ENCODE measurements at places on chromosomes 6 and 20.

DNA sequence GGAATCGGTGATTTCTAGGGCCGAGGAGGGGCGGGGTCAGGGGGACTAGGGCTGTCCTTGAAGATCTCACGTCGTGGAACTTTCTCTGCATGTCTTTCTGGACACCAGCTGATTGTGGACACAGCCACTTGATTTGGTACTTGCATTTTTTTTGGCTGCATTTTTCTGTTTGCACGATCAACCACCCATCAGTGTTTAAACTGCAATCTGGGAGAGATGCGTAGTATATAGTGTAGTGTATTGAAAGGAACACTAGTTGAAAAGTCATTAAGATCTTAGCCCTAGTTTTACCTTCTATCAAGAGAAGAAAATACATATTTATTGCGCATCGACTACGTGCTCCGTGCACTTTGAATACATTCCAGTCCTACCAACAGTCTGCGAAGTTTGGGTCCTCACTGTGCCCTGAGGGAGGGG, 657 bp downstream of the NT5DC1 start:
- DNase-seq, result no peak

DNA sequence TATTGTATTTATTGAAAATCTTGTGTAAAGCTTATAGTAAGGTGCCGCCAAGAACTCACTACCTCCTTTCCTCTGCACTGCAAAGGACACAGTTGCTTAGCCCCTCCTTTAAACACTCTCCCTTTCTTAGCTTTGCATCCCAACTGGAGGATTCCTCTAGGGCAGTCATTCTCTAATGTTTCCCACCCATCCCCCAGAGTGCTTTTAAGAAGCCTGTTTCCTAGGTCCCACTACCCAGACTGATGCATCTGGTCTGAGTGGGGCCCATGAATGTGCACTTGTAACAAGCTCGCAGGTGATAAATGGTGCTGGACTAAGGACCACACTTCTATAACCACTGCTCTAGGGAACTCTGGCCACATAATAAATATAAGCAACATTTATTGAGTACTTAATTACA, 55.2 kb downstream of the B4GALT5 start:
- DNase-seq, result peak; percentile 40

DNA sequence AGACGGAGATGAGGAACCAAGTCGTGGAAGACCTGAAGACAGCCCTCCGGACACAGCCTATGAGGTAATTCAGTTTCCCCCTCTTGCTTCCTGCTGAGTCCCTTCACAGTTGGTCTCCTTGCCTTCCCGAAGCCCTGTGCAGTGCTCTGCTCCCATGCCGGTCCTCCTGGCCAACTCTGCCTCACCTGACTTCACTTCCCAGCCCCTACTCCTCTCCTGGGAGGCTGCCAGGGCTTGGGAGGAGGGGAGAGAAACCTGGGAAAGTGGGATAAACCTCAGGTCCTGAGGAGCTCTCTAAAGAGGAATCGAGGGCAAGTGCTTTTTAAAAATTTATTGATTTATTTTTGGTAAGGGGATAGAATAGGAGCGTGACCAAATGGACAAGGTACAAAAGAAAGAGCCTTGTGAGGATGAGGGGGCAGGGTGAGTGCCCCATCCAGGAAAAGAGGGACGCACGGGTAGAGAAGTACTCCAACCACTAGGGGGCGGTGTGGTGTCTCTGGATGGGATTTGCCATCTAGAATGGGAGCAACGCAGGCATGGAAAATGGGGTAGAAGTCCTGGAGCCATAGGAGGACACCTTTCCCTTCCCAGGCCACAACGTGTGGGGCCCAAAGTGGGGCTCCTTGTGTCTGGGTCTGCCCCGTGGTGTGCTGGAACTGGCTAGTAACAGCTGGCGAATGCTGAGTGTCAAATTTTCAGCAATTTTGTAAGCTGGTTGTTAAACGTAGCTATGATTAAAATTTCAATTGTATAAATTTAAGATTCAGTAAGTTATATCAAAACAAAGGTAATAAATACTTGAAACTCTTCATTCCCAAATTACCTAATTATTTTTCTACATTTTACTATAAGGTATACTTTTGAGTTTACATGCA, 69.0 kb downstream of the MOCS1 start:
- DNase-seq, result peak; percentile 81

- no peak for DNase-seq
Measured at GRCh38 chr20:23123886-23124285, 37.8 kb upstream of the CD93 start.

- peak; percentile 71 for DNase-seq
Measured at GRCh38 chr20:10800288-10800687, 126.5 kb upstream of the JAG1 start.

- no peak for DNase-seq
Measured at GRCh38 chr6:140079328-140079727, 704.9 kb upstream of the CITED2 start.

DNA sequence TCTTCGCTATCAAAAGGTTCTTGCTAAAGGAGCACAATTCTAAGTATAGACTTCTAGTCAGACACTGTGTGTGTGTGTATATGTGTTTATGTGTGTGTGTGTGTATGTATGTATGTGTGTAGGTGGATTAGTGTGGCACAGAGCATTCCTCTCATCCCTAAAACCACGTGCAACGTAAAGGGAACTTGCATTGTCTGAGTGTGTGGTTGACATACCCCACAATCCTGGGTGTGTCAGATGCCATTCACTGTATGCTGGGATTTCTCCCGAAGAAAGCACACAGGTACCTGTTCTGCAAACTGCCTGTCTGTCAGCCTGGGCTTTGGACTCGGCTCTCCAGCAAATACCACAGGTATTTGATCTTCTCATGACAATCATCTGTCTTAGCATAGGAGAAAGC, 42.3 kb upstream of the TBC1D7 start:
- no peak for DNase-seq

DNA sequence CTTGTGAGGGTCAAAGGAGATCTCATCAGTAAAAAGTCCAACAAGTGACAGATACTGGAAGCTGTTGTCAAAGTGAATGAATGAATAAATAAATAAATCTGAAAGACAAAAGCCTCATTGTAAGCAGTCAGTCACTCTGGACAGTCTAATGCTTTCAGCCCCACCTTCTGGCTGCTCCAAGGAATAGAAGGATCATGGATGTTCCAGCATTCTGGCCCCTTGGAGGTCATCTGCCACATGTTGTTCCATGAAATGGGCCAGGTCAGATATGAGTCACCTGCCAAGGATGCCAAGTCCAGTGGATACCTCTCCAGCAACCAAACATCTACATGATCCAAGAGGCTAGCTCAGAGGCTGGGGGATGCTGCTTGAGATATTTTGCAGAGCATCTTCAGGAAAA, 185.6 kb downstream of the BMP7 start:
- no peak for DNase-seq

- DNase-seq, result no peak
Measured at GRCh38 chr20:32448306-32449056, 90.3 kb downstream of the ASXL1 start.

DNA sequence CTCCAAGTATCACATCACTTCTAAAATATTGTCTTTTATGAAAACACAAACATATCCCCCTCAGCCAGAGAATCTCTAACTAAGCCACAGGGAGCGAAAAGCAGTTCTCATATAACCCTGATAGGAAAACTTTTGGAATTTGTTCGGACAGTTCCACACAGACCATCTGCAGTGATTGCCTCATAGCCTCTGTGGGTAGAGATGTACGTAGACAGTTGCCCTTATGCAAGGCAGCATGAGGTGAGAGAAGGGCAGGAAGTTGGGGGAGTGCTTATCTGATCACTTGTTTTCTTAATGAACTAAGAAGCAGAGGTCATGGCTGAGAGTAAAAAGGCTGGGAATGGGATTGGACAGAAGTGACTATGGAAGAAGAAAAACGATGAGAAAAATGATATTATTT, 39.6 kb downstream of the SLC23A2 start:
- no peak for DNase-seq

DNA sequence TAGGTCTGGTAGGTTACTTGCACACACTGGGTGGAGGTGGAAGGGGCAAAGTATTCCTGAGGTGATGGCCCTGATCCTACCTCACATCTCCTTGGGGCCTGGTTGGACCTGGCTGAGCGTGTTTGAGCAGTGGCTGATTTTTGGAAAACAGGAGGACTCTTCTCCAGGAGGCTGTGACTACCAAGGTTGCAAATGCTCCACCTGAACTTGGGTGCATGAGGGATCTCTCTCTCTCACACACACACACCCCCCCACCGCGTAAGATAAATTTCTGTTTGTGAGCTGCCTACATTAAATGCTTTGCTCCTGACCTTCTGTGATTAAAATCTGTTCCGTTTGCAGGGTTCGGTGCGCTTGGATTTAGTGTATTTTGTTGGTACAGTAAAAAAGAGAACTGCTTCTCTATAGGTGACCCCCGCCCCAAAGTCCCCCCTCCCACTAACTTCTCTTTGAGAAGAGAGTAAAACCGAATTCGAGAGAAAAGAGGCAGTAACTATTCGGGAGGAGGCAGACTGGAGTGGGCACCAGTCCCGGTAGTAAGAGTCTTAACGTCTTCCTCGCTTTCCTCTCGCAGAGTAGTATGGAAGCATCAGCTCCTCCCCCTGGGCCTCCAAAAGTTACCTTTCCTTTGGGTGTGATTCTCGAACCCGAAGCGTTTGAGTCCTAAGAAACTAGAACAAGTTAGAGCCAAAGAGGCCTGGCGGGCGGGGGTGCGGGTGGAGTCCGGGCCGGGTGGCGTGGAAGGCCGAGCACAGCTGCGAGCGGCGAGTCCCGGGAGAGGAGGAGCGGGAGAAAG, 585 bp upstream of the DSE start:
- peak; percentile 83 for DNase-seq

GRCh38 chr20:46377518-46377917, 28.9 kb downstream of the ELMO2 start:
- DNase-seq, result no peak

DNA sequence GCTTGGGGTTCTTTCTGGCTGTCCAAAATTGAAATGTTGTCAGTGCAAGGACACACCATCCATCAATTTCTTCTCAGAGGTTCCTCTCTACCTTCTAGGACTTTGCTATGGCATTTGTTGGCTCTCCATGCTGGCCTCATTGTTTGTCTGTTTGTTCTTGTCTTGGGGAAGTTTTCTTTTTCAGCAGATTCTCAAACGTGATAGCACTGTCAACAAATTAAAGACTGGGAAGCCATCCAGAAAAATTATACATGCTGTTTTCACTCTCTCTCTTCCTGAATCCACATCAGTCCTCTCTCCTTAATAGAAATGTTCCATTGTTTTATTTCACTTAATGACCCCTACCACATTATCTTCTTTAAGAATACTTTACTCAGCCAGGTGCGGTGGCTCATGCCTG, 130.4 kb downstream of the PCSK2 start:
- peak; percentile 94 for DNase-seq

GRCh38 chr6:44918671-44919296, 409.3 kb upstream of the RUNX2 start:
- peak; percentile 35 for DNase-seq

DNA sequence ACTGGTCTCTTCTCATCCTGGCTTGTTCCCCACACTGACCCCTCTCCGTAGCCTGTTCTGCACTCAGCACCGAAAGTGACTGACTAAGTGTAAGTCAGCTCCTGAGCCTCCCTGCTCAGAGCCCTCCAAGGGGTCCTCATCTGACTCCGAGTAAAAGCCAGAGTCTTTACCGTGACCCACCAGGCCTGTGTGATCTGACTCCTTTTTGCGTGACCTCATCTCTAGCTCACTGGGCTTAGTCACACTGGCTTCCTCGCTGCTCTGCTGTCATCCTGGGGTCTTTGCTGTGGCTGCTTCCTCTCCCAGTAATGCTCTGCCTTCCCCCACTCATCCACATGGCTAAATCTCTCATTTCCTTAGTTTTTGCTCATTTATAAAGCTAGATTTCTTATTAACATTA, 116.6 kb downstream of the PLCB4 start:
- peak; percentile 78 for DNase-seq
